ENCODE measurements at places on chromosomes 16 and 17.

DNA sequence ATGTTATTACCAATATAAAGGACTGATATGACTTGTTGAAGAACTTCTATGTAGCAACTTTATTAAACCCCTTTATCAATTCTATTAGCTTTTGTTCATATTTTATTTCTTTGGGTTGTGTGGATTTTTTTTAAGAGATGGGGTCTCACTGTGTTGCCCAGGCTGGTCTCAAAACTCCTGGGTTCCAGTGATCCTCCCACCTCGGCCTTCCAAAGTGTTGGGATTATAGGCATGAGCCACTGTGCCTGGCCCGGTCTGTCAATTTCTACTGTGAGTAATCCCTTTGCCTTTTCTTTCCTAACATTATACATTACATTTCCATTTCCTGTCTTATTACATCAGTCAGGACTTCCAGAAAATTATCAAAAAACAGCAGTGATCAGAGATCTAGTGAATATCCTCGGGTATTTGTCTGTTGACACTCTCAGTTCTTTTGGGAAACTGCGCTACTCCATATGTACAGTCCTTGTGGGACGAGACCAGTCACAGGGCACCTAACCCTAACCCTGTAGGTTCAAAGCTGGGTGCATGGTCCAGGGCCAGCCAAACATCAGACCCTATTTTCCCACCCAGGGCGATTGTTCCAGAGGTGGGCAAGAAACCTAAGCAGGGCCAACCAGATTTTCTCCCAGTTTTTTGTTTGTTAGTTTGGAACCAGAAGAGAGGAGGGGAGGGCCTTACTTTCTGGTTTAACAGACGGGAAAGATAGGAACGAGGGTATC is 1.7 kb upstream of the SLC47A1 start:
- H3K27ac ChIP-seq = no peak overlapping the region
- H3K36me3 ChIP-seq = no peaks in the 10 kb centered on the region
- peaks cover 18% of the 10 kb centered on the region for H3K27me3 ChIP-seq
- no peak for DNase-seq
- peaks cover 15% of the 10 kb centered on the region for H3K4me1 ChIP-seq

DNA sequence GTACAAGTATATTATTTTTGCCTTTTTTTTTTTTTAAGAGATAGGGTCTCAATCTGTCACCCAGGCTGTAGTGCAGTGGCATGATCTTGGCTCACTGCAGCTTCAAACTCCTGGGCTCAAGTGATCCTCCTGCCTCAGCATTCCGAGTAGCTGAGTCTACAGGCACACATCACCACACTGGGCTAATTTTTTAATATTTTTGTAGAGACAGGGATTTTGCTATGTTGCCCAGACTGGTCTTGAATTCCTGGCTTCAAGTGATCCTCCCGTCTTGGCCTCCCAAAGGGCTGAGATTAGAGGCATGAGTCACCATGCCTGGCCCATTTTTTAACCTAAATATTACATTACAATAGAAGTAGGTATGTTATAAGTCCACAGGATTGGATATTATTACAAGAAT is 3.2 kb downstream of the TERB1 start:
- H3K4me3 ChIP-seq = no peak overlapping the region
- H3K4me1 ChIP-seq = no peaks in the 10 kb centered on the region
- no peaks in the 10 kb centered on the region for H3K36me3 ChIP-seq
- H3K27me3 ChIP-seq = no peaks in the 10 kb centered on the region
- DNase-seq = no peak
- H3K27ac ChIP-seq = no peak overlapping the region

- peaks cover 28% of the 10 kb centered on the region for H3K27me3 ChIP-seq
- no peaks in the 10 kb centered on the region for H3K36me3 ChIP-seq
- no peak overlapping the region for H3K27ac ChIP-seq
- peaks cover 6% of the 10 kb centered on the region for H3K4me1 ChIP-seq
- H3K4me3 ChIP-seq = no peak overlapping the region
- DNase-seq = no peak
Measured at GRCh38 chr17:44967907-44968224, 237 bp downstream of the C1QL1 start.

DNA sequence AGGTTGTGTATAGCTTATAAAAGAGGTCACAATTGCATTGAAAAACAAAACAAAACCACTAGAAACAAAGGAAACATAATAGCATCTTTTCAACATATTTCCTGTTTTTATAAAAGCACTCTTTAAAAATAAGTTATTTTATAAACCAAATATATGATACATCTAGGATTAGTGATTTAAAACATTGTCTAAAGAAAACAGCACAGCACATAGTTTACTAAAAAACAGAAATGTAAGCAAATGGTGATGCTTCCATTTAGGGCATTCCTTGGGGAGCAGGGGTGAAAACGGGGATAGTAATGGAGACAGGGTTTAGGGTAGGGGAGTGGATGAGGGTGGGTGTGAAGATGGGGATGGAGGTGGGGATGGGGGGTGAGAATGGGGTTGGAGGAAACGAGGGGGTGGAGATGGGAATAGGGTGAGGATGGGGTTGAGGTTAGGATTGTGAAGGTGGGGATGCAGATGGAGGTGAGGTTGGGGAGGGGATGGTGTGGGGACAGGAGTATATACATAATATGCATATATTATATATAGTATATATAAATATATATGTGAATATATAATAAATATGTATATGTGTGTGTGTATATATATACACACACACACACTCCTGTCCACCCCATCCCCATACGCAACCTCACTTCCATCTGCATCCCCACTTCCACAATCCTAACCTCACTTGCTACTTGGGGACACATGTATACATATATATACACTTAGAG is 1519.5 kb downstream of the CDH11 start:
- H3K4me1 ChIP-seq = peaks cover 3% of the 10 kb centered on the region
- no peak overlapping the region for H3K4me3 ChIP-seq
- H3K27ac ChIP-seq = no peak overlapping the region
- H3K36me3 ChIP-seq = no peaks in the 10 kb centered on the region
- no peak for DNase-seq
- no peaks in the 10 kb centered on the region for H3K27me3 ChIP-seq

GRCh38 chr16:72976438-72977064 is 71.4 kb downstream of the ZFHX3 start:
- H3K36me3 ChIP-seq = peaks cover 3% of the 10 kb centered on the region
- H3K4me1 ChIP-seq = peaks cover 3% of the 10 kb centered on the region
- H3K27me3 ChIP-seq = peaks cover 5% of the 10 kb centered on the region
- H3K27ac ChIP-seq = no peak overlapping the region
- DNase-seq = no peak

GRCh38 chr17:76199469-76199868 is 40.8 kb downstream of the RNF157 start:
- H3K4me1 ChIP-seq = peaks cover 3% of the 10 kb centered on the region
- H3K27ac ChIP-seq = no peak overlapping the region

DNA sequence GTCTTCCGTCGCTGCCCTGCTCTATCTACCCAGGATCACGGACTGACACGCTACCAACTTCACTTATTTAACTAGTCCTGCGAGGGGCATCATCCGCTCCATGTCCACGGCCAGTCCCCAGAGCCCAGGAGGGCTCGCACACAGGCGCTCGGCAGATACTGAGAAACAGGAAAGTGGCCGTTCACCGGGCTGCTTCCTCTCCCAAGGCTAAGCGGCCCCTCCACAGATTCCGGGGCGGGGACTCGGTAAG is 388 bp downstream of the OXLD1 start:
- peaks cover 23% of the 10 kb centered on the region for H3K36me3 ChIP-seq
- H3K27me3 ChIP-seq = peaks cover 10% of the 10 kb centered on the region
- peak overlapping the region; percentile 98 for H3K27ac ChIP-seq
- peak overlapping the region; percentile 94 for H3K4me3 ChIP-seq
- peak; percentile 62 for DNase-seq

- peaks cover 11% of the 10 kb centered on the region for H3K27me3 ChIP-seq
- no peak overlapping the region for H3K4me3 ChIP-seq
- DNase-seq = no peak
- H3K36me3 ChIP-seq = no peaks in the 10 kb centered on the region
- peaks cover 2% of the 10 kb centered on the region for H3K4me1 ChIP-seq
Measured at GRCh38 chr16:11410376-11411058, 65.3 kb downstream of the RMI2 start.

DNA sequence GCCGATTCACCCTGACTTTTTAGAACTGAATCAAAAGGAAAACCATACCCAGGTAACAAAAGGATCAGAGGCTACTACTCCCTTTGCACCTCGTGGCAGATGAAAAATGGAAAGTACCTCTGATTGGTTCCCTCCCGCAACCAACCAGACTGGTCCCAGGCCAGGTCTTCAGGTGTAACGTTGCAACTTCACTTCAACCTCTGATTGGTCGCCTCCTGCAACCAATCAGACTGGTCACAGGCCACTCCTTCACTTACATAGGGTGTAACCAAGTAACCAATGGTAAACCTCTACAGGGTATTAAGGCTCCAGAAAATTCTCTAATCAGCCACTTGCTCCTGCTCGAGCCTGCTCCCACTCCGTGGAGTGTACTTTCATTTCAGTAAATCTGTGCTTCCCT is 89.4 kb downstream of the ADCY9 start:
- H3K4me3 ChIP-seq = no peak overlapping the region
- H3K36me3 ChIP-seq = no peaks in the 10 kb centered on the region
- H3K27ac ChIP-seq = no peak overlapping the region
- DNase-seq = no peak
- no peaks in the 10 kb centered on the region for H3K4me1 ChIP-seq

- no peaks in the 10 kb centered on the region for H3K27me3 ChIP-seq
- H3K36me3 ChIP-seq = peaks cover 5% of the 10 kb centered on the region
- H3K4me1 ChIP-seq = peaks cover 33% of the 10 kb centered on the region
- peak overlapping the region; percentile 55 for H3K27ac ChIP-seq
- H3K4me3 ChIP-seq = no peak overlapping the region
- no peak for DNase-seq
Measured at GRCh38 chr16:80982646-80983045, 24.0 kb downstream of the CMC2 start.

GRCh38 chr17:69434164-69434579 is 19.7 kb downstream of the MAP2K6 start:
- H3K27ac ChIP-seq = no peak overlapping the region
- peaks cover 5% of the 10 kb centered on the region for H3K36me3 ChIP-seq
- no peaks in the 10 kb centered on the region for H3K27me3 ChIP-seq
- peaks cover 20% of the 10 kb centered on the region for H3K4me1 ChIP-seq
- DNase-seq = no peak

GRCh38 chr16:75580-76501 is 2.2 kb upstream of the MPG start:
- peak overlapping the region; percentile 56 for H3K4me3 ChIP-seq
- peak; percentile 63 for DNase-seq
- peaks cover 4% of the 10 kb centered on the region for H3K36me3 ChIP-seq
- peaks cover 20% of the 10 kb centered on the region for H3K4me1 ChIP-seq
- peaks cover 8% of the 10 kb centered on the region for H3K27me3 ChIP-seq

- H3K4me1 ChIP-seq = no peaks in the 10 kb centered on the region
- H3K27me3 ChIP-seq = peaks cover 4% of the 10 kb centered on the region
- no peaks in the 10 kb centered on the region for H3K36me3 ChIP-seq
- no peak for DNase-seq
Measured at GRCh38 chr17:19583871-19584270, 50.2 kb downstream of the SLC47A1 start.

- H3K36me3 ChIP-seq = no peaks in the 10 kb centered on the region
- no peaks in the 10 kb centered on the region for H3K4me1 ChIP-seq
- H3K27me3 ChIP-seq = peaks cover 10% of the 10 kb centered on the region
Measured at GRCh38 chr16:783404-784161, 4.6 kb downstream of the RPUSD1 start.

- peak; percentile 26 for DNase-seq
- peak overlapping the region; percentile 28 for H3K4me3 ChIP-seq
- H3K4me1 ChIP-seq = peaks cover 79% of the 10 kb centered on the region
- peaks cover 8% of the 10 kb centered on the region for H3K36me3 ChIP-seq
Measured at GRCh38 chr17:27466376-27466742, 10.1 kb downstream of the KSR1 start.

DNA sequence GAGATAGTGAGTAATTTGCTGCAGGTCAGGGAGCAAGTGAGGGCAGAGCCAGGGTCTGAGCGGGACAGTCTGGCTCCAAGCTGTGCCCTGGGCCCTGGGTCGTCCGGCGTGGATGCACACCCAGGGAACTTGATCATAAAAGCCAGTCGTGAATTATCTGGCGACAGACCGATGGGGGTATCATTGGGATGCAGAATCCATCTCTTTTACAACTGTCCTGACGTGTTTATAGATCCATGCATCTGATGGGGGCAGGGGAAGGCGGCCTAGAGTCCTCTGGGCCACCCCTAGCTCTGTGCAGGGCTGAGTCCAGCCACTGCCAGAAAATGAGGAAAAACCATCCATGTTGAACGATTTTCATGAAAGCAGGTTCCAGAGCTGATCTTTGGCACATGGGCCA is 332.8 kb downstream of the C16orf95 start:
- no peak for DNase-seq
- H3K27ac ChIP-seq = no peak overlapping the region
- peaks cover 2% of the 10 kb centered on the region for H3K4me1 ChIP-seq
- H3K36me3 ChIP-seq = peaks cover 4% of the 10 kb centered on the region

DNA sequence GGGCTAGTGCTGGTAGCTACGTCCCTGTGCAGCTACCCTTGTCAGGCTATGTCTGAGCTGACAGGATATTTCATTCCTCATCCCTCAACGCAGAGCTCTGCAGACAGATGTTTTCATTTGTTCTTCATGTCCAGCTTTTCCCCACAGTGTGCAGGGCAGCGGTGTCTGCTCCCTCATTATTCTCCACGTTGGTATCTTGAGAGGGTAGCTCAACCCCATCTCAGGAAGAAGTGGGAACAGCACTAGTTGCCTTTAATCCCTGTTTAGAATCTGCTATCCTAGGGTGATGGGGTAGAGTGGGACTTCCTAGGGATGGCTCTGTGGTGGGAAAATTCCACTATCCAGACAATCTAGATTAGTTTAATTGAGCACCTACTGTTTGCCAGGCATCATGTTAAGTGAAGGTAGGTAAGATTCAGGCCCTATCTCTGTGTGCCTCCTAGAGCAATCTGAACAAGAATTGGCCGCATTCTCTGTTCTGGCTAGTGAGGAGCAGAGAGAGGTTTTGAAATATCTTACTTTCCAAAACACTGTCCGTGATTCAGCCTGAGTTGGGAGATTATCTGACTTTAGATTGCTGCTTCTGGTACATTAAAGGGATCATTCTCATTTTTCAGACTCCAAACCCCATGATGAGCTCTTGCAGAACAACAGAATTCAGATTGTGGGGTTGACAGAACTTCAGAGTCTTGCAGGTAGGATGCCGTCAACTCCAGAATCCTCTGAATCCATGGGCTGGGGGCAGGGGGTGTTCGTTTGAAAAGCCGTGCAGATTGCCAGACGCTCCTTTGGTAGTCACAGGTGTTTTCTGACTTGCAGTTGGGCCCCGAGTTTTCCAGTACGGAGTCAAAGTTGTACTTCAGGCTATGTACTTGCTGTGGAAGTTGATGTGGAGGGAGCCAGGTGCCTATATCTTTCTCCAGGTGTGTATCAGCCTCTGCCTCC is 963 bp downstream of the ALG1 start:
- H3K4me3 ChIP-seq = peak overlapping the region; percentile 96
- peak overlapping the region; percentile 88 for H3K27ac ChIP-seq
- H3K36me3 ChIP-seq = peaks cover 15% of the 10 kb centered on the region
- DNase-seq = no peak
- H3K4me1 ChIP-seq = peaks cover 4% of the 10 kb centered on the region

- H3K4me1 ChIP-seq = peaks cover 3% of the 10 kb centered on the region
- no peak for DNase-seq
- H3K27ac ChIP-seq = no peak overlapping the region
Measured at GRCh38 chr17:83058266-83058798, 21.1 kb upstream of the METRNL start.
